NCI-H1436 (cell line): ENCODE measurements at places on chromosomes 7 and 10.

DNA sequence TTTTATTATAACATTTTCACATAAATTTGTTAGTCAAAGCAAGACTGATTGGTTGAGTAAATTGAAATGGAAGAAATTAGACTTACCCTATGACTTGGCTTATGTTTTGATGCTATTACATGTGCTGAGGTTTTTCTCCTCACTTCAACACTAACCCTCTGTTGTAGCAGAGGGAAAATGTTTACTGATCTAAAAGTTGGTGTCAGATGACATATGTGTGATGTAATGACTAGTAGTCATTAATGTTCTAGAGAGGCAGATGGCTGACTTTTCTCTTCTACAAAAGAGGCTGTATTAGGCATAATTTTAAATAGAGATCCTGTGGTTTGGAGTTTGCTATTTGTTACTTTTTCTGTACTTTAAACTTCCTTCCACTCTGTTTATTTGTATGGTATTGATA is 266.0 kb downstream of the BBS9 start:
- DNase-seq: peak; percentile 28

GRCh38 chr7:128790315-128791041 is 1.3 kb upstream of the CCDC136 start:
- no peak for DNase-seq

GRCh38 chr7:118259115-118259514 is 34.6 kb downstream of the ANKRD7 start:
- DNase-seq: no peak

GRCh38 chr7:143368387-143368786 is 5.9 kb upstream of the FAM131B start:
- no peak for DNase-seq

DNA sequence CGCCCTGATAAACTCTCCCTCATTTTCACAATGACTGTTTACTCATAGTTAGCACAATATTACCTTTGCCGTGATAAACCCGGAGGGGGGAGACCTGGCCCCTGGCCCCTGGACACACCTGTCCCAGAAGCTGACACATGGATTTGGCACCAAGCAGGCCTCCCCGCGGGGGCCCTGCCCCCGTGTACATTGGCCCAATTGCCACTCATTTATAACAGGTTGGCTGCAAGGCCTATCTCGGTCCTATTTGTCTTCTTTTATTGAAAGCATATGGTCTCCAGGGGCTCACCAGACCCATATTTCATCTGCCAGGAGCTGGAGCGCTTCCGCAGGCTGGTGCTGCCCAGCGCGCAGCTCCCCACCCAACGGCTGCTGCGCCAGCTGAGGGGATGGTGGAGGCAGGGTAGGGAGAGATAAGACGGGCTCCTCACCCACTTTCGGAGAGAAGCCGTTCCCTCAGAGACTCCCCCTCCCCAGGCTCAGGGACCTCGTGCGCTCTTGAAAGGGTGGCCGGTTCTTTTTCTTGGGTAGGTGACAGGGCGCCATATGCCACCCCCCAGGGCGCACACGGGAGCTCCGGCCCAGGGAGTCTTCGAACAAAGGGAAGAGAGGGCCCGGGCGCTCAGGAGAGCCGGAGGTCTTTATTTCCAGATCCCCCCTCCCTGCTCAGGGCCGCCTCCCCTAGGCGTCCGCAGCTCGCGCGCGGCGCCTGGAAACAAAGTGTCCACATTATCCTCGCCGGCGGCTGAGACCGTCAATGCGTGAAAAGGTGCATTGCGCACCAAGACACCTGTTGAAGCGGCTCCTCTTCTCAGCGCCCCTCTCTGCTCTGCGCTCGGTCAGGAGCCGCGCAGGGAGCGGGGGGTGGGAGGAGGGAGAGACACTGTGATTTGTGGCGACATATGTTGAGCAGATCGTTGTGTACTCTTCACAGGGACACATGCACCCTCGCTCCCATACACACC is 4.3 kb upstream of the NEUROG3 start:
- no peak for DNase-seq

- no peak for DNase-seq
Measured at GRCh38 chr7:106717955-106718871, 57.3 kb upstream of the CCDC71L start.

- no peak for DNase-seq
Measured at GRCh38 chr10:79293841-79294581, 53.3 kb upstream of the PPIF start.

GRCh38 chr10:119517235-119518141 is 25.0 kb downstream of the RGS10 start:
- no peak for DNase-seq

- no peak for DNase-seq
Measured at GRCh38 chr7:97117035-97117371, 495 bp upstream of the SDHAF3 start.

DNA sequence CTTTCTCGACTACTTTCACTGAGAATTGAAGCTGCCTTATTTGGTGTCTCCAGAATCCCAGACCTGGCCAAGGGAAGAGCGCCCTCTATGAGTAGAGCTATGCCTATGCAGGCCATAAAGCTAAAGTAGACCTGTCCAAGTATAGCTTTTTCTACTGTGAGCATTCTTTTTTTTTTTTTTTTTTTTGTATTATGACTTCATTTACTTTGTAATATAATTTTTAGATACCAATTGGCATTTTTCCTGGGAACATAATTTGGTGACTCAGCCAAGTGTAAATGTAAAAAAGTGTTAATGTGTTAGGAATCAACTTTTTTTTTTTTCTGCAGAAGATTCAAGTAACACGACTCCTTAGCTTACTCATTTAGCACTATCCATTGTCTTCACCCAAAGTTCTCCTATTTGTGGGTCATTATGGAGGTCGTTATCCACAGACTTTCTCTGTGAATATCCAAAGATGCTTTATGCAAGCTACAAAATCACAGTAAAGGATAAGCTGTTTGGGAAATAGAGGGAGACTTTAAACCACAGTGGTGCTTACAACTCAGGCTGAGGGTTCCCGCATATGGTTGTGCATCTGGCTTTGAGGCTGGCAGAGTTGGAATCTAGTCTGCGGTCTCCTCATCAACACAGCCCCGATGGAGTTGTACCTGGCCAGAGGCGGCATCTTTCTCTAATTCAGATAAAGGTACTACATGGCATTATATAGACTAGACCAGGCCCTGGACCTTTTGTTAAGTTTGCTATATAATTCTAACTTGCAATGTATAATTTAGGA is 1040.2 kb upstream of the SORCS1 start:
- DNase-seq: peak; percentile 7

DNA sequence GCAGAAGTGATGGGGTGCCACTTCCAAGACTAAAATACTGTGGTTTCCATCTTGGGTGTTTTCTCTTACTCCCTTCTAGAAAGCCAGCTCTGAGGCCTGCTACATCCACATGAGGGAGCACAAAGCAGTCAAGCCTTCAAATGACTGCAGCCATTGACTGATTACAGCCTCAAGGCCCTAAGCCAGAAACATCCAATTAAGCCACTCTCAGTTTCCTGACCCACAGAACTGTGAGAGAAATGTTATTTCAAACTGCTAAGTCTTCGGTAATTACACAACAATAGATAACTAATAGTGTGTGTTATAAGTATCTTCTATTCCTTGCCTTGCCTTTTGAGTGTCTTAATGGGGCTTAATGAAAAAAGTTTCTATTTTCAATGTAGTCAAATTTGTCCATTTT is 24.8 kb downstream of the BRAF start:
- peak; percentile 8 for DNase-seq

- no peak for DNase-seq
Measured at GRCh38 chr10:6035101-6035834, 26.9 kb downstream of the IL2RA start.

DNA sequence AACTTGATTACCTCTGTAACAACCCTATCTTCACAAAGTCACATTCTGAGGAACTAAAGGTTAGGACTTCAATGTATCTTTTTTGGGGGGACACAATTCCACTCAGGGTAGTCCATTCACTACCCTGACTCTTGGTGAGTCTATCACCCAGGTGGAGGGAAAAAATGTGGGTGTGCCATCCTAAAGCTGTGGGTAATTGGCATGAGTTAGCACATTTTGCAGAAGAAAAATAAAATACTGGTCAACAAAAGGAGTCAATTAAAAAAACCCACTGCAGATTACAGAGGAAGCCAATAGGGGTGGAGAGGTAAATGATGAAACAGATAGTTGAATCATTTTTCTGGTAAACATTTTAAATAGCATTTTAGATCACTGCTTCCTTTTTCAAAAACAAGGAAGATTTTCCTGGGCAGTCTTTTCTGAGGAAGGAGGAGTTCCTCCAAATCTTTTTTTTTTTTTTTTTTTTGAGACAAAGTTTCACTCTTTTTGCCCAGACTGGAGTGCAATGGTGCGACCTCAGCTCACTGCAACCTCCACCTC is 5.1 kb upstream of the BLVRA start:
- no peak for DNase-seq

GRCh38 chr7:152203095-152203494 is 177.6 kb downstream of the GALNT11 start:
- no peak for DNase-seq

DNA sequence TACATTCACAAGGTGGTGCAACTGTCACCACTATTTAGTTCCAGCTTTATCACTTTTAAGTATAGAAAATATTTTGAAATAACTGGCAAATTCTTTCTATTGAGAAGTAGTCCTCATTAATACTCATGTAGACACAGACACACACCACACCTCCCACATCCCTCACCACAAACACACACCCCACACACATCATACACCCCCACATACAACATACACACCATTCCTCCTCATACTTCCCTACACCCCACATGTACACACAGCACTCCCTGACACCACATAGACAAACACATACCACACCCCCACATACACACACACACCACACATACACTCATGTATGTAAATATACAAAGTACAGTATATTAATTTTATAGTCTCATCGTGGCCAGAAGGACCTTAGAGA is 178.8 kb downstream of the LRMDA start:
- DNase-seq: no peak

DNA sequence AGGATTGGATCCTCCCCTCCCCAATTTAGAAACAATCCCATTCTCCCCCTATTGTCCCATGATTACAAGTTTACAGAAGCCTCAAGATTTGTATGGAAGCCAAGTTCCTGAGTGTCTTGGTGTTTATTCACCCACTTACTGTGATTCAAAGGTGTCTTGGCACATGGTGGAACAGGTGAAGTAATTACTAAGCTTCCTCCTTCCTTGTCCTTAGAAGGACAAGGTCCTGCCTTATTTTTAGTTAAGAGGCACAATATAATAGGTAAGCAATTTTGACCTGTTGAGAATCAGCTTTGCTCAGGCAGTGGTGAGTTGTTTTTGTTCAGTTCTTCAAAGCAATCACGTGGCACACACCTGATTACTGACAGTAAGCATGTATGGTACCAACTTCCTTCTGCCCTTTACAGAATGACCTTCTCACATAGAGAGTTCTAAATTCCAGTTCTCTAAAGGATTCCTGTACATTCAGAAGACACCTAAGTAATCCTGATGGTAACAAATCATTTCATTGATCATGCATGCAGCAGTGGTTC is 60.7 kb upstream of the SLC13A1 start:
- no peak for DNase-seq

DNA sequence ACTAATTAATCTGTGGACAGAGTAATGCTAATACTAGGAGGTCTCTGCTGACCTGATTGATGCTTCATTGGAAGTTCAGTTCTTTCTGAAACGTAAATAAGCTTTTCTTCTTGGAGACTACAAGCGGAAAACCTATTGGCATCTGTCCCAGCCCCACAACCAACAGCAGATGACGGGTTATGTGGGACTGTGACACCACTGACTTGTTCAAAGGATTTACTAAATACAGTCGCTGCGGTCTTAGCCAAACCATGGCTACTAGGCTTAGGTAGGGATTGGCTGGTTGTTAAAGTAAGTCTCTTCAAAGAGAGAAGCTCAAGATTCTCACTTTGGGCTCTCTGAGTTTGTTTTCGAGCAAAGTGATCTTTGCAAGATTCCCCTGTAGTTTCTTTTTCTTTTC is 68.3 kb downstream of the HYCC1 start:
- DNase-seq: no peak

GRCh38 chr10:112052166-112052565 is 131.4 kb downstream of the GPAM start:
- no peak for DNase-seq

DNA sequence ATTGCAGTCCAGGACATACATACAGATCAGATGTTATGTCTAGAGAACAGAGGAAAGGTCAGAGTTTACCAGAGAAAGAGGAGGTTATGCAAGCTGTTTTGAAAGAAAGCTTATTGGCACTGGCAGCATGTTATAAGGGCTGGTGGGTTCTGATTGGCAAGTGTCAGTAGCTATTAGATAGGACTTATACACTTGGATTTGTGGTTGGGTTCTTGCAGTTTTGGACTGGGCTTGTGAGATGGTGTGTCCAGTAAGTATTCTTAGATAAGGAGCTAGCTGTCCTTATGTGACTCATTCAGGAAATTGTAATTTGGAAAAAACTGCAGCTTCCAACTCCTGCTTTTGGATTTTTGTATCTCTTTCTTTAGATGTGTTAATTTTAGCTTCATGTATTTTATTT is 130.7 kb upstream of the NAMPT start:
- no peak for DNase-seq

DNA sequence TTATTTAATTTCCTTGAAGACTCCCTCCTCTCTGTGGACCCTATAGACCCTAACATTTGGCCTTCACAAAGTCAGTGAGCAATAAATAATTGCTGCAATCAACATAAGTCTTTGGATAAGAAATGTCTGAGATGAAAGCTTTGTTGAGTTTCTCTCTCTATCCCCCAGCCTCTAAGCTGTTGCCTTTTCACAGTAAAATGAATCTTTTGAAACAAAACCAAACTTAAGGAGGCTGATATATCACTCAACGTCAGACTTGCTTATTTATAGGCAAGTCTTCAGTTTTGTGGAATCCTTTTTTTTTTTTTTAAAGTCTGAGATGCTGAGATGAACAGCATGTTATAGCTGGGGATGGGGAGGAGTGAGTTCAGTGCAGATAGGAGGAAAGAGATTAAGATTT is 10.0 kb downstream of the CPED1 start:
- no peak for DNase-seq

DNA sequence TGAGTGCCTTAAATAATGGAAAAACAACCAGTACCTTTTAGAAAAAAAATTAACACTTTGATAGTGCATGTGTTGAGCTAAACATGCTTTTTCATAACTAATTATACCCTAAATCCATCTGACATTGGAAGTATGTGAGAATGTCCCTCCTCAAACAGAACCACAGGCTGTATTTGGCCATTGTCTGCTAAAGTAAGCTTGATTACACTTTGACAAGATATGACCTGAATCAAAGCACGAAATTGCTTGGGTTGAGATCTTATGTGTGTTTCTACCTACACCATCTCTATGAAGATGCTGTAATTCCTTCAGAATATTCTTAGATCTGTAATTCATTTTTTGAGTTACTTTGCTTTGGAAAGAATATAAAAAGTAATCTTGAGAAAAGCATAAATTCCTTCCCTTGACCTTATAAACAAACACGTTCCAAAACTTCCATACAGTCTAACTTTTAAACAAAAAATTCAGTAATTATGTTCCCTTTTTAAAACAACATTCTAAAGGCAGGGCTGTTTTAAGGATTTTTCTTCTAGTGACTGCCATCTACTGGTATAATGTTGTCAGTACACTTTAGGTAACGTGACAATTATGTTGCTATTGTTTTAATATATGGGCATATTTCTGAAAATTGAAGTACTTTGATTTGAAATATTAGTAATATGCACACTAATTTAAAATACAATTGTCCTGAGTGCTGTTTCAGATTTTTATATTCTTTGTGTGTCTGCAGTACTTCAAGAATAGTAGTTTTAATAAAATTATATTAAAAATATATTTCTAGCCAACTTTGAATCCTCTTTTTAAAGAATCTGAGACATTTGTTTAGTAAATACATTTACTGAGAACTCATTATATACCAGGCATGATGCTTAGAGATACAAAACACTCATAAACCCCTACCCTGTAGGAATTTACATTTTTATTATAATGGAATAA is 20.9 kb downstream of the CD36 start:
- peak; percentile 34 for DNase-seq

- no peak for DNase-seq
Measured at GRCh38 chr7:2894118-2894940, 50.2 kb upstream of the GNA12 start.
